Stomach (tissue), 19 donors: ENCODE measurements at places on chromosomes 7 and 10. TPM values are rescaled to one million over a fixed set of nuclear protein-coding genes. Genes with fewer than 3 reads are reported as not detected.

NODAL gene
- not detected for total RNA-seq

SPDYE11 gene
- 0.37 TPM for total RNA-seq

DNA sequence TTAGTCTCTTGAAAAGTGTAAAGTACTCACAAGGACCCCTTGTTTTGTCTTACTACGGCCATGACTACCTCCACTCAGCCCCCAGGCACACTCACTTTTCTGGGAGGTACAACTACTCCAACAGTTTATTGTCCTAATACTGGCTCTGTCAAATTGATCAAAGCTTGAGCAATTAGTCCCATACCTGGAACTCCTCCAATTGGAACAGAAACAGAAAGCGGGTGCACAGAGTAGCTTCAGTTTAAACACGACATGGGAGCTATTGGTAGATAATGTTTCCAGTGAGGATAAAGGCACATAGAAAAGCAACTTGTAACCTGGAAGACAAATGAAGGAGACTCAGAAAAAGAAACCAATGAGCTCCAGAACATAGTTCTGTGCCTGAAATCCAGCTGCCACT is 7.7 kb upstream of the GPR37 start:
- no peak overlapping the region for H3K27ac ChIP-seq
- H3K4me3 ChIP-seq: no peak overlapping the region

DNA sequence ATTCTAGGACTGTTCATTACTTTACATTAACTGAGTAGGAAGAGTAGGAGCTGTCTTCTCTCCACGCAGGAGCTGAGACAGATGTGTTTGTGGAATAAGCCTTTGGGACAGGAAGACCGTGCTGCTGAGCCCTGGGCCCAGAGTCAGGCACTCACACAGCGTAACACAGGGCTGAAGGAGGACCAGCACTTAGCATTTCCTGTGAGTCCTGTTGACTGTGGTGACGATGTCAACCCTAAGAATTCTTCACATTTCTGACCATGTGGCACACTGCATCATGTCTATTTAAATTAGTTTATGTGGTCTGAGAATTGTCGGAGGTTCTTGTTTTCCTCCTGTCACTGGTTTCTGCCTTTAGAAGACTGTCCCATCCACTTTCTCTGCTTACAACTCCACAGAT is 117.2 kb downstream of the PIP4K2A start:
- peaks cover 42% of the 10 kb centered on the region for H3K4me1 ChIP-seq
- peaks cover 4% of the 10 kb centered on the region for H3K36me3 ChIP-seq
- no peak overlapping the region for H3K27ac ChIP-seq
- no peak for DNase-seq
- H3K27me3 ChIP-seq: no peaks in the 10 kb centered on the region

DNA sequence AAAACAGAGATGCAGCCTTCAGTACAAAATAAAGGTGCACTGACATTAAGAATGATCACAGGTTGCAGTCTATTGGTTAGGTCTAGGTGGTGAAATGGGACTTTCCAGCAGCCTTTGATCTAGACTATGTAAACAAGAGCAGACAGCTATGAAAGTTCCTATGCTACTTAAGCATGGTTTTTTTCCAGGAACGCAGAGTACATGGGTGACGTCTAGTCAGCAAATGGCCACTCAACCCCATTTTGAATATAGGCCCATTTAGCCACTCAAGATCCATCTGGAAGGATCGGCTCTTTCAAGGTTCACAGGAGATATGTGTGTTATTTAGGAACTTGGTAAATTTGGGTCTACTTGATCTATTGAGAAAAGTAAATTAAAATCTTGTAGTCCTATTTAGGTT is 1424.6 kb upstream of the LRRTM3 start:
- H3K4me3 ChIP-seq: no peak overlapping the region
- H3K27ac ChIP-seq: no peak overlapping the region
- no peaks in the 10 kb centered on the region for H3K27me3 ChIP-seq

- H3K27me3 ChIP-seq: no peaks in the 10 kb centered on the region
- peaks cover 100% of the 10 kb centered on the region for H3K4me1 ChIP-seq
- peak; percentile 58 for DNase-seq
- peak overlapping the region; percentile 84 for H3K27ac ChIP-seq
- no peaks in the 10 kb centered on the region for H3K36me3 ChIP-seq
Measured at GRCh38 chr10:104322416-104322782, 15.9 kb downstream of the ITPRIP start.

- H3K4me1 ChIP-seq: no peaks in the 10 kb centered on the region
- no peak overlapping the region for H3K4me3 ChIP-seq
Measured at GRCh38 chr10:49837685-49838084, 75.6 kb upstream of the OGDHL start.

PFKFB3 gene
- total RNA-seq: 58.9 TPM

- DNase-seq: no peak
- no peaks in the 10 kb centered on the region for H3K36me3 ChIP-seq
- H3K27me3 ChIP-seq: no peaks in the 10 kb centered on the region
- no peak overlapping the region for H3K4me3 ChIP-seq
Measured at GRCh38 chr10:44478876-44479705, 94.2 kb upstream of the CXCL12 start.

DNA sequence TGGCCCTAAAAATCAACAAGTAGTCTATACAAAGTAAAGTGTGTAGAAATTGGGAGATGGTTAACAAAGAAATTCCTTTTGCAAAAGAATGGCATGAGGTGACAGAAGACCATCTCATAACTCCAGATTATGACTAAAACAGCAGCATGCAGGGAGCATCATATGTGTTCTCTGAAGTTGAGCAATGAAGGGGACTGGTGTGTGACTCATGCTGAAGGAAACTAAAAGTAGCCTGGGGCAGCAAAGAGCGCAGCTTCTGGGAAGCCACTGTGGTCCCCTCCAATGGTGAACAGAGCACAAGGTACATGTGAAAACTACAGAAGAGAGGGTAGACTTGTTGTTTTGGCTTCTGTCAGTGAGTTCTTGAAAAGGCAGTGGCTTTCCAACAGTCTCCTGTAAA is 133.4 kb downstream of the MACC1 start:
- H3K27ac ChIP-seq: peak overlapping the region; percentile 58
- H3K4me1 ChIP-seq: no peaks in the 10 kb centered on the region
- no peaks in the 10 kb centered on the region for H3K36me3 ChIP-seq
- H3K27me3 ChIP-seq: no peaks in the 10 kb centered on the region
- DNase-seq: no peak

GRCh38 chr10:34288634-34289033 is 526.5 kb downstream of the PARD3 start:
- no peak overlapping the region for H3K4me3 ChIP-seq
- no peak for DNase-seq
- H3K27me3 ChIP-seq: no peaks in the 10 kb centered on the region
- peaks cover 2% of the 10 kb centered on the region for H3K4me1 ChIP-seq

- H3K27ac ChIP-seq: no peak overlapping the region
- H3K4me1 ChIP-seq: no peaks in the 10 kb centered on the region
- no peak for DNase-seq
- H3K27me3 ChIP-seq: no peaks in the 10 kb centered on the region
- no peak overlapping the region for H3K4me3 ChIP-seq
- H3K36me3 ChIP-seq: no peaks in the 10 kb centered on the region
Measured at GRCh38 chr7:108071551-108071950, 58.6 kb downstream of the LAMB4 start.
